ENCODE measurements at places on chromosomes 4 and X.

GRCh38 chr4:102862016-102862415 lies 6.8 kb upstream of the CISD2 start:
- no peak for DNase-seq

DNA sequence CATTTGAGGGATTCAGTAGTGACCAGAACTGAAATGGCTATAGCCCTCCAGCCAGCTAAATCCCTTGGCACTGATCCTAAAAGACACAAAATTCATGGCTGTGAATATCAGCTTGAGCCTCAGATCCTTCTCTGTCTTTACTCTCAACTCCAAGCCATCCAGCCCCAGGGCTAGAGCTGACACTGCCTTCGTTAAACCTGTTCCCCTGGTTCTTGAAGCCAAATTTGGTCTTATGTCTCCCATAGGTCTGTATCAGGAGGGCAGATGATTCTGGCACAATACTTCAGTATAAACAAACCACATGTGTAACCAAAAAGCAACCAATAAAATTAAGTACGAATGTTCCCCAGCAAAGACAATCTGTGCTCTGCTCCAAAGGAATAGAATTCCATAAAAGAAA lies 78.0 kb downstream of the ANOS1 start:
- DNase-seq: no peak

- no peak for DNase-seq
Observed at GRCh38 chr4:13849778-13850177, 222.3 kb upstream of the BOD1L1 start.

- no peak for DNase-seq
Observed at GRCh38 chr4:151266497-151266896, 10.5 kb upstream of the PRSS48 start.

- DNase-seq: no peak
Observed at GRCh38 chr4:8067274-8067936, 91.2 kb downstream of the ABLIM2 start.

Measured in iPS-NIHi11 (cell line).